ELR (cell line): ENCODE measurements at places on chromosomes 1 and 21.

GRCh38 chr1:36511804-36512798 is 29.4 kb upstream of the CSF3R start:
- peak; percentile 36 for DNase-seq

DNA sequence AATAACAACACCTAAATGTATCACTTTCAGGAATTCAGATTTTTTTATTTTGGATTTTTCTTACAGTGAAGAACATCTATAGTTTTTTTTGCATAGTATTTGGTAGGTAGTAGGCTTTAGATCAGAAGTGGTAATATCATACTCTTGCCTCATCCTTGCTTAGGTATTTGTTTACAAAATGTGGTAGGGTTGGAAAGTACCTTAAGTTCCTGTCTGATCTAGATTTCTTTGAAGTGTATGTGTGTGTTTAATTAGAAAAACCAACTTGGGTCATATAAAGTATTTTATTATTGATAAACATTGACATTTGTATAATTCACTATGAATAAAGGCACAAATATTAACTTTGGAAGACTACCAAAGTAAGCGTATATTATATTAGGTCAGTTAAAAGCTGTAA is 85.3 kb upstream of the GPR88 start:
- peak; percentile 46 for DNase-seq

GRCh38 chr21:25375675-25376074 is 231.6 kb downstream of the MRPL39 start:
- DNase-seq = peak; percentile 21

DNA sequence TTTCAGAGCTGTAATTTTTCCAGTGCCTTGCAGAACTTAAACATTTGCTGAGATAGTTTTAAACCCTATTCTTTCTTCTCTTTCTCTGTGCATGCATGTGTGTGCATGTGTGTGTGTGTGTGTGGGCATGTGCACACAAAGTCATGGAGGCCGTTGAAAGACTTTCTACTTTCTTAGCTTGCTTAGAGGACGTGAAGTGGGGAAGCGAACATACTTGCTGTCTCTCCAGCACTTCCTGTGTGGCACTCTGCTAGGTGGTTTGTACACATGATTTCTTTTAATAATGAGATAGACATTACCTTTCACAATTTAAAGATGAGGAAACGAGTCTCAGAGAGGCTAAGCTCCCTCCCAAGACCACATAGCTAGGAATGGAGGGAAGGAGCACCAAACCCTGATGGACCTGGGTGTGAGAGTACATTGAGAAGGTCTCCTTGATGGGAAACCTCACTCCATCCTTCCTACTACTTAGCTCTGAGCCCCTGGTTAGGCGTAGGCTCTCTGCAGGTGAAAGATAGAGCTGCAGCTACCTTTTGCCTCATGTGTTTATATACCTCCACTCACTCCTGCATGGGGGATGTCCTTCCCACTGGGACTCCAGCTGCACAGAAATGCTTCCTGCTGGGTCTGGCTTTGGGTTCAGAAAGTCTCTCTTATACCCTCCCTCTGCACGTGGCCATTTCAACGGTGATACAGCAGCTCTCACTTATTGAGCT is 101.9 kb upstream of the USP24 start:
- DNase-seq = no peak

GRCh38 chr1:109677459-109677858 is 9.6 kb downstream of the GSTM2 start:
- DNase-seq = no peak

DNA sequence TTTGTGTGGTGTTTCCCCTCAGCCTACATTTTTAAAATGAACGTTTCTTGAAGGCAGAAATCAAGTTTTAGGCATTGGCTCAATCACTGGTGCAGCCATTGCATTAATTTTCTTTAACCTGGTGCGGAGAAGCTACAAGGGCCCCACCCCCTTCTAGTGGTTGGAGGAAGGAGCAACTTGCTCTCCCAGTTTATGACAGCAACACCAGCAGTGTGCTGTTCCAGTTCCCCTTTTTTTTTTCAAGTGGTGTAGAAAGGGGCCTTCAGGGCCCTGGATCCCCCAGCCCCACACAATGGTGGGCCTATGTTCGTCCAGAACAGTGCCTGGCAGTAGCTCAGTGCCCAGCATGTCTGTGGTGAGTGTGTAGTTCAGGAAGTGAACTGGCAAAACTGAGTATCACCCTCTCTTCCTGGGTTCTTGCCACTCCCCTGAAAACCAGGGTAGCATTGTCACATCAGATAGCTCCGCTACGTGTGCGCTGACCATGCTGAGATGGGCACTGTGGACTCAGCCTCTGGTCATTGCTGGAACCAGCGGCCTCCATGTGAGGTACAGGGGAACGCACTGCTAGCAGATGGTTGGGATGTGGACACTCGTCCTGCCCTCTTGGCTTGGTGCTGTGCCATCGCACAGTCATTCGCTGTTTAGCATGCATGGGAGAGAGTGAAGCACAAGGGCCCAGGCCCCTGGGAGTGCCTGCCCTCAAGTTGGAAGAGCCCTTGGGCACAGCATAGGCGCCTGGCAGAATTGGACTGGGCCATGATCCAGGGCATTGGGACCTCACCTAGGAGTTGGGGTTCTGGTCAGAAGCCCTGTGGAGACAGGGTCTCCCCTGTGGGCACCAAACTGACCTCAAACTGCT is 7.2 kb downstream of the ARF1 start:
- DNase-seq = no peak

GRCh38 chr21:45638707-45639106 is 4.8 kb upstream of the PCBP3 start:
- no peak for DNase-seq

DNA sequence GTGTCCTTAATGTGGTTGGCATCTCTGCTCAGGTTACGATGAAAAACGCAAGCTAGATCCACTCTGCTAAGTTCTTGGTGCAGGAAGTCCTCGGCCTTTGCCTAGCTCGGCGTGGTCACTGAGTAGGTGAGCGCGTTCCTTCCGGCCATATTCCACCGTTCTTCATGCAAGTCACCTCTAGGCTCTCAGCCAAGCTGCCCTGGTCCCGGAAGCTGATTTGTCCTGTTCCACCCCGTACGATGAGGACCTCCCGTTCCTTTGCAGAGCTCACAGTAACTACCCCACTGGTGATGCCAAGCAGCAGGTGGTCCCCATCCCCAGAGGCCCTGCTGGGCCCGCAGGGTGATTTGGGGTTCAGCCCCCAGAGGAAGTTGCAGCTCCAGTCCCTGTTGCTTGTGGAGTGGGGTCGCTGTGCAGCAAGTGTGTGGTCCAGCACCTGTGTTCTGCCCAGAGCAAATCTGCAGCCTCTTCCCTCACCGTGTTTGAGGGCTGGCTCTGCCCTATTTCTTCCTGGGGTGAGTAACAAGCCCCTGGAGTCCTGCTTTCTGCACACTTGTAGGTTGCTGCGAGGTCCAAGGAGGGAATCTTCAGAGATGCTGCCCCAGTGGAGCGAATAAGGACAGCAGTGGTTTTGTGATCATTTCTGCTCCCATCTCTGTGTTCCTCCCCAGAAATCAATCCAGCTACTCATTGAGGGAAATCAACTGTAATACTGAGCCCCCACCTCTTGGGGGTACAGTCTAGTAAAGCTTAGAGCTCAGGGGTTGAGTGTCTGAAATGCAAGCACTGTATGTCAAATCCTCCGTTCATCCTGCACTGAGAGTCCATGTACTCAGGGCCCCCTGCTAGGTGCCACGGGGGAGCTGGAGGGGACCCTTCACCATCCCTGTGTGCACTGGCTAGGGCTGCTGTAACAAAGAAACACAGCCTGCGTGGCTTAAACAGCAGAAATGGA is 2.3 kb downstream of the UMODL1 start:
- DNase-seq = no peak
